Hematopoietic multipotent progenitor cell treated with erythropoietin and hydrocortisone succinate and interleukin-3 and kit ligand, for 15 days (in vitro differentiated cells): ENCODE measurements at places on chromosomes 1 and 21.

DNA sequence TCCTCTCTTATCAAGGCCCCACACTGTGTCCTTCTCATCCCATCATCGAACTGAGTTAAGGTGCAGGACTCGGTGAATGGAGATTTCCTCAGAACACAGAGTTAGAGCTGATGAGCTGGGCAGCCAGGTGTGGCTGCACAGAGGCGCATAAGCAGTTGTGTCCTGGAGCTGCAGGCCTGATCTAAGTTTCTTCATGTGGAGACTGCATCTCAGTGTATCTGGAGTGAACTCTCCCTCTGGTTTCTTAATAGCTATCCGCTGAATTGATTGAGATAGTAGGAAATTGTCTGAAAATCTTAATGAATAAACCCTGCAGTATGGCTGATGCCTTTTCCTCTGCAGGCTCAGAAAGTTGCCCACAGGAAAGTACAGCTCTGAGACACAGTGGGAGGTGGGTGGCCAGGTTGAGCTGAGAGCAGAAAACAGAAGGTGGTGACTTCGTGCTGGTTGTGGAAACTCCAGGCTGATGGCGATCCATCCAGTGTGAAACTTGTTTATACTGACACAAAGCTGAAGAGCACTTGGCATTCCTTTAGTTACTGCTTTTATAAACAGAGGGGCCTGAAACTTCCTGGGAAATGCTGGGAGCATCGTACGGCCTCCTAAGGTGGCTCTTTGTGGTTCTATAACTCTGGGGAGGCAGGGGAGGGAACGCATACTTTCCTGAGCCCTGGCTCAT is 67.4 kb upstream of the F3 start:
- DNase-seq, result no peak

DNA sequence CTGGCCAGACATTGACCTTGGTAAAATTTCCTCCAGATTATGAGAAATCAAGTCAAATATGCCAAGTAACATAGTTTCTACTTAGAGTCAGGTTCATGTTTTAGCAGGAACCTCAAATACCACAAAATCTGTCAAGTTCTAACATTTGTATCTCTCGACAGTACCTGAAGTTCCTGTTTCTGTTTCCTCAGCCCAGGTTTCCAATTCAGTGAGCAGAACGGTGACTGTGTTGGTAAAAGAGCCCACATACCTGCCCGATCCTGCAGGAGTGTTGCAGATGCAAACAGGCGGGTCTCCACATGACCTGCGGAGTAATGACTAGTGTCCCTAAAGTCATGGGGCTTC is 57.9 kb upstream of the LGALS8 start:
- no peak for DNase-seq

GRCh38 chr1:226649780-226650179 is 89.3 kb downstream of the ITPKB start:
- peak; percentile 14 for DNase-seq

- DNase-seq, result no peak
Measured at GRCh38 chr1:79262745-79263258, 256.3 kb upstream of the ADGRL4 start.

DNA sequence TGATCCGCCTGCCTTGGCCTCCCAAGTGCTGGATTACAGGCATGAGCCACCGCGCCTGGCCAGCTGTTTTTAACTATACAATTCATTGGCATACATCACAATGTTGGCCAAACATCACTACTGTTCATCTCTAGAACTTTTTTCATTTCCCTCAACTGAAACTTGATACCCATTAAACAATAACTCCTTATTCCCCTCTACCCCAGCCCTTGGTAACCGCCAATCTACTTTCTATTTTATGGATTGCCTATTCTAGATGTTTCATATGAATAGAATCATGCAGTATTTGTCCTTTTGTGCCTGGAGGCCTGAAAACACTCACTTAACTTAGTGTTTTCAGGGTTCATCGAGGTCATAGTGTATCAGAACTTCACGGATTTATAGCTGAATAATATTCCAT is 16.2 kb downstream of the BTF3L4 start:
- no peak for DNase-seq

DNA sequence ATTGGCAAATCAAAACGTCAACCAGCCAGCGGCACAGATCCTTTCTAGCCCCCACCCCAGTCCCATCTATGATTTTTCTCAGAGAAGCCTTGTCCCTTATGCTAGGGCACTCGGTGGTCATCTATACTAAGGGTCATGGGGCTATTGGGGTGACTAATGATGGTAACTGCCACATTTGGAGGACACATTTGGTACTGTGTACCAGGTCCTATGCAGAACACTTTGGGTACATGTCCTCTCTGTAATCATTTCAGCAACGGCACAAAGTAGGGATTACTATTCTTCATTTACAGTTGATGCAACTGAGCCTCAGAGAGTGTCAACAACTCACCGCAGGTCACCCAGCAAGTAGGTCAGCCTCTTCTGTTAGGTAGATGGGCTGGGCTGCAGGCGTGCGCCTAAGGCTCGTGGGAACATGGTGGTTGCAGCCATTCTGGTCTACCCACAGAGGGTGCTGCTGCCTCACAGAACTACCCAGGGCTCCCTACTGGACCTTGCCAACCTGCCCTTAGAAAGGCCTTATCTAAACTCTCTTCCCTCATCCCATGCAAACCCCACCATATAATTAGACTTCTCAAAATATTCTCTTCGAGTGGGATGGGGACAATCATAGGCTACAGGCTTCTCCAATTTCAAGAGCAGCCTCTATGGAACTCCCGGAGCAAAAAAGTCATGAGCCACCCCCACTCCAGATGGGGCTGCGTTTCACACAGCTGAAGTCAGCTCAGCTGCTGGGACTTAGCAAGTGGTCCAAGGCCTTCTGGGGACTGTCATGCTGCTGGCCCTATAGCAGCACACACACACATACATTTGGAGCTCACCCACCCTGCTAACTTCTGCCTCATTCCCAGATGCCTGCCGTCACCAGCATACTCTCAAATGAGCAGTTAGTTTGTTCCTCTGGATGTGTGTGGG is 5.8 kb upstream of the SDHB start:
- DNase-seq, result no peak

- DNase-seq, result no peak
Measured at GRCh38 chr1:11531314-11531870, 52.4 kb downstream of the DISP3 start.

DNA sequence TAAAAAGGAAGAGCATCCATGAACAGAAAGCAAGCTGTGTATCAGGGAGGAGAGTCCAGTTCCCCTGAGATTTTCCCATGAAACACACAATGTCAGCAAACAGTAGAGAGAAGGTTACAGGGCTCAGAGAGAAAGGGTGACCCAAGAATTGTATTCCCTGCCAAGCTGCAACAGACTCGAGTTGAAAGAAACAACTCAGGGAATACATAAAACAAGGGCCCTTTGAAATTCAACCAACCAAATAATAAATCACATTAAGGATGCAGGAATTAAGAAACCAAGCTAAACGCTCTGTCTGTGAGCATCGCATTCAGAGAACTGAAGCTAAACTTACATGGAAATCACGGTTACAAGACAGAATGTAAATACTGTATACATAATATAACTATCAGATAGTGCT is 20.2 kb downstream of the S100A16 start:
- DNase-seq, result no peak

GRCh38 chr1:109089242-109090015 is 1.1 kb upstream of the TMEM167B start:
- DNase-seq, result peak; percentile 69
